Stimulated activated CD8-positive, alpha-beta memory T cell treated with anti-CD3 and anti-CD28 coated beads, Interleukin-7, amount 100 ng/mL, for 1 hour (primary cell): ENCODE measurements at places on chromosomes 3 and 15.

DNA sequence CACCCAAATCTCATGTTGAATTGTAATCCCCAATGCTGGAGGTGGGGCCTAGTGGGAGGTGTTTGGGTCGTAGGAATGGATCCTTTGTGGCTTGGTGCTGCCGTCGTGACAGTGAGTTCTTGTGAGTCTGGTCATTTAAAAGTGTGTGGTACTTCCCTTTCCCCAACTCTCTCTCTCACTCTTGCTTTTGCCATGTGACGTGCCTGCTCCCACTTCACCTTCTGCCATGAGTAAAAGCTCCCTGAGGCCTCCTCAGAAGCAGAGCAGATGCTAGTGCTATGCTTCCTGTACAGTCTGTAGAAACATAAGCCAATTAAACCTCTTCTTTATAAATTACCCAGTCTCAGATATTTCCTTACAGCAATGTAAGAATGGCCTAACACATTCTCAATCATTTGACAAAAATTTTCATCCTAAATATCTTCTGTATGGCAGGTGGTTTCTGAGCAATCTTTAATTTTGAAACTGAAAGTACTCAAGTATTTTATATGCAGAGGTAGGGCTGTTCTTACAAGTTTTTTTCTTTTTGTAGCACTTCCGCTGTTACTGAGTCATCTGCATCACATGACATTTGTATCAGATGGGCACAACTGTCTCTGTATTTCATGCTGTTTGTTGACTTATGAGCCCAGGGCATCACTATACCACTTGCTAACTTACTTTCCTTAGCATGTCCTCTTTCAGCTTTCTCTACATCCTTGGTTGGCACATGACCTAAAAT, 8.8 kb downstream of the RPL39L start:
- DNase-seq: no peak

DNA sequence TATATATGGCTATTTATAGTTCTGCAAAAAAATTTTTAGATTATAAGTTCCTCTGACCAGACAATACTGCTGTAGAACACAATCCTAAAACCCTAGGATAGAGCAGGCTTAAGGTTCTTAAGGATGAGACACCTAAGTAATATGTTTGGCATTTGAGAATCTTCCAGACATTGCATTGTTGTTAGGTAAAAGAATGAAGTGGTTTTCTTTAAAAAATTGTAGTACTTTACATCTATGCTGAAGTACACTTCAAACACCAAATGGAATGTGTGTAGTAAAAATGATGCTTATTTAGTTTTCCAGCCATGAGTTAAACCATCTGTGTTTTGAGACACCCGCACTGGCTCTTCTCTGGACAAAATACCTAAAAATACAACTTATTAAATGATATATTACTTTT, 857.7 kb downstream of the OTOL1 start:
- no peak for DNase-seq

DNA sequence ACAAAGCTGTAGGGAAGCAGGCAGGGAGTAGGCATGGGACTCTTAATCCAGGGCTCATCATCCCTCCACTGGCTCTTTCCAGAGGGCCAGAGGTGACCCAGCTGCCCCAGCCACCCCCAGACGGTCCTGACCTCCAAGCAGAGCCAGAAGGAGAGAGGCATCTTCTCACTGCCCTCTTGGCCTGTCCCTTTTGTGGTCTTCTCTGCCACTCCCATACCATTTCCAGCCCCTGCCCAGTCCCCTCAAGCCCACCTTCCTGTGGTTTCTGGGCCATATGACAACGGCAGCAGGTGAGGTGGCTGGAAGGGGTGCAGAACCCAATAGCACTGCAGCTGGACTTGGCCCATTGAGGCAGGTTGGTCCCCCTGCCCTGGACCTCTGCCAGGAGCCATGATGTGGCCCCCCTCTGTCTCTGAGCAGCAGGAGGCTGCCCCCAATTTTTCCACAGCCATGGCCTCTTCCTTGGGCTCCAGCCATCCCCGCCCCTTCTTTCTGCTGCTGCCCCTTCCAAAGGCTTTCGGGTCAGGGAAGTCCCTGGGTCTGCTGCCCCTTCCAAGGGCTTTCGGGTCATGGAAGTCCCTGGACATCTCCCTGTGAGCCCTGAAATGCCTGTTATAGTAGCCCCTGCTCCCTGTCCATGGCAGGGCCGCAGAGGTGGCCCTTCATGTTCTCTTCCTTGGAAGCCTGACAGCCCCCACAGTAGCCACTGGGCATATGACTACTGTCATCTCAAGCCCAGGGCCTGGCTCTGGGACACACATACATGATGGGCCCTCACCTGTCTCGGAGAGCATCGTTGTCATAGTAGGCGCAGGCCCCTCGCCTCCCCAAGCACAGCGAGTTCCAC, 39.5 kb upstream of the RAB6B start:
- no peak for DNase-seq

- DNase-seq: no peak
Observed at GRCh38 chr15:38208779-38209178, 43.9 kb upstream of the SPRED1 start.

DNA sequence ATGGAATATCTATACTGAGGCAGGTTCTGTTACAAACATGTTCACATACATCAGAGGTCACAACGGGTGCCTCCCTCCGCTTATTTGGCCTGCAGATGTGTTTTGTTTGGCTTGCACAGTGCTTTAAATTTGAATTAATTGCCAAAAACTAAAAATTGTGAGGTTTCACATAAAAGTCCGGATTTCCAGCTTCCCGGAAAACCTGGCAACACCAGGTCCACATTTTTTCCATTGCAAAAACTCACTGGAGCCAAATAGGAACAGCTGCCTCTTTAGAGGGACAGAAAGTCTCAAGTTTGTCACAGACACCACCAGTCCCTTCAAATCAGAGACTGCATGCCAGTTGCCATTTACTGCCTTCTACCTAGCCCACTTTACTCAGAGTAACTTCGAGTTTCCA, 205.9 kb upstream of the MDFIC2 start:
- no peak for DNase-seq

DNA sequence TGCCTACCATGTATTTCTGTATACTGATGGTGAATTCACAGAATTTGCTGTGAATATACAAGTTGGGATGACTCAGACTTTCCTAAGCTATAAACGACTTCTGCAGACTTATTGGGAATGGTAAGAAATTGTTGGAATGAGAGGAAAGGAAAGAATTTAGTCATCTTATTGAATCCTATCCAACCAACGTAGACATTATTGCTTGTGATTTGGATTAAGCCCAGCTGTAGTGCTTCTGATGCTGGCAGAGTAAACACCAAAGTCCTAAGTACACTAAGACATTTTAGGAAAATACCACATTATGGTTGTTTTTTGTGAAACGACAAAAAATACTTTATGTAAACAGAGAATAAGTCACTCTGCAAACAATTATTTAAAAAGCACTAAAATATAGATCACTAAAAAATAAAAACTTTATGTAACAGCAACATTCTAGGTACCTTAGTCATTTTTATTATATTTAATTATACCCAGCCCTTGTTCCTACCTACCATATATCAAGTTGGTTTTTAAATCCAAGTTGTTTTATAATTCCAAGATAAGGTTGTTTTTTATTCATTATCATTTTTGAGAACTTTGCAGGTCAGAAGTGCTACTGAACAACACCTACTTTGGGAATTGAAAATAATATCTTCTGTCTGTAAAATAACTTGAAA, 99.2 kb upstream of the MLF1 start:
- DNase-seq: no peak

- no peak for DNase-seq
Observed at GRCh38 chr3:13262493-13263211, 157.5 kb downstream of the NUP210 start.

GRCh38 chr3:153379516-153379915, 217.5 kb downstream of the RAP2B start:
- DNase-seq: no peak
